ENCODE measurements at places on chromosomes 7 and 10. TPM values are rescaled to one million over a fixed set of nuclear protein-coding genes. Genes with fewer than 3 reads are reported as not detected.
A peak's percentile ranks its signal among the peaks of the same experiment; 100 is the strongest.

- no peak for DNase-seq
Measured at GRCh38 chr7:24910551-24911212, 69.3 kb downstream of the OSBPL3 start.

GRCh38 chr7:1223196-1223981 lies 9.3 kb upstream of the UNCX start:
- DNase-seq: no peak

Gene LIPF
- not detected for total RNA-seq

GRCh38 chr7:69208848-69209247 lies 389.4 kb upstream of the AUTS2 start:
- no peak for DNase-seq

Gene GTF2I
- 82.7 TPM for total RNA-seq

Gene PSD
- total RNA-seq: 5.3 TPM

- peak; percentile 14 for DNase-seq
Measured at GRCh38 chr7:16935341-16935735, 53.6 kb upstream of the AGR3 start.

- no peak for DNase-seq
Measured at GRCh38 chr10:133396035-133396624, 2.2 kb downstream of the MTG1 start.

DNA sequence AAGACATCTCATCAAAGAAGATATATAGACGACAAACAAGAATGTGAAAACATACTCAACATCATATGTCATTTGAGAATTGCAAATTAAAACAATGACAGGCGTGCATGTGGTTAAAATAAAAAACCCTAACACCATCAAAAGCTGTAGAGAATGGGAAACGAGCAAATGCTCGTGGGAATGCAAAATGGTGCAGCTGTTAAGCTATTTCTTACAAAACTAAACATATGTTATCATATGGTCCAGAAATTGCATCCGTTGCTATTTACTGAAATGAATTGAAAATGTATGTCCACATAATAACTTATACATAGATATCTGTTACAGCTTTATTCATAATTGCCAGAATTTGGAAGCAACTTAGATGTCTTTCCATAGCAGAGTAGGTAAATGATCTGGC lies 574.4 kb downstream of the TNS3 start:
- no peak for DNase-seq

Gene ADAMTS14
- total RNA-seq: 1.8 TPM

DNA sequence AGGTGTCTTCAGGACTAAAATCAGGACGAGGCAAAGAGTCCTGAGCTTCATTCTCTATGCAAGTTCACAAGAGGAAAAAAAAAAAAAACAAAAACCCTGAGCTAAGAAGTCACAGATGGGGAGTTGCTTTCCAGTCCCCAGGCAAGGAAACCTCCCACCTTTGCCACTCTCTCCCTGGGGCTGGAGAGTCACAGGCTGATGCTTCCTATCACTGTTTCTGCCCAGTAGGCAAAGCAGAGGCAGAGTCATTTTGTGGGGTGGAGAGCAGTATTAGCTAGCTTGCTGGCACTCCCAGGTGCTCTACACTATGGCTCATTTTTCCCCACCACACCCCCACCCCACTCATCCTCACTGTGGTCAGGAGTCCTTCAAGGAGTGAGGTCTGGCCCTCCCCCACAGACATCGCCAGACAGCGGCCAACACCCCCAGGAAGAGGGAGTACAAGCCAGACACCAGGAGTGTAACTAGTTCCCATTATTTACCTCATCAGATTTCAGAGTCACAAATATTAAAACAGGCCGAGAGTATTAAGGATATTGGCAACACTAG lies 34.6 kb upstream of the UNC5B start:
- no peak for DNase-seq

GRCh38 chr7:102473271-102473991 lies 5.3 kb downstream of the POLR2J start:
- no peak for DNase-seq

DNA sequence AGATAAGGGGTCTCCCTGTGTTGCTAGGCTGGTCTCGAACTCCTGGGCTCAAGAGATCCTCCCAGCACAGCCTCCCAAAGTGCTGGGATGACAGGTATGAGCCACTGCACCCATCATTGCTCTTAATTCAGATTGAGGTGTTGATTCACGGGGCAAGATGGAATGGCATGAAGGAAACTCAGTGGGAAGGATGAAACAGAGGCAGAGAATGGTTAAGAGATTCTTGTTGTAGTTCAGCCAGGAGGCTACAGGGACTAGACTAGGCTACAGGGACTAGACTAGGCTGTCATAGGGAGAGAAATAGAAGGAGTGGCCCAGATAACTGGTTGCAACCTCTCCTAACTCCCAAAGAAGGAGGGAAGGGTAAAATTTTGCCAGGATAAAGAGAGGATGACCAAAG lies 48.0 kb downstream of the THNSL1 start:
- DNase-seq: no peak

GRCh38 chr10:6385665-6386064 lies 182.9 kb downstream of the PFKFB3 start:
- peak; percentile 16 for DNase-seq

Gene HKDC1
- total RNA-seq: 2.1 TPM

Gene CLCN1
- under 0.01 TPM for total RNA-seq

GRCh38 chr7:79452032-79452494 lies 1.4 kb downstream of the MAGI2 start:
- DNase-seq: peak; percentile 73

Gene MSMB
- not detected for total RNA-seq

GRCh38 chr10:29102233-29102632 lies 186.6 kb upstream of the LYZL1 start:
- peak; percentile 63 for DNase-seq
